Ovary (tissue), 10 donors: ENCODE measurements at places on chromosomes 6 and 20.

GRCh38 chr6:136333824-136334464 lies 44.3 kb upstream of the BCLAF1 start:
- DNase-seq = no peak
- H3K36me3 ChIP-seq = no peaks in the 10 kb centered on the region
- no peaks in the 10 kb centered on the region for H3K27me3 ChIP-seq

GRCh38 chr6:6595952-6596351 lies 7.4 kb downstream of the LY86 start:
- H3K4me1 ChIP-seq = no peaks in the 10 kb centered on the region
- no peak for DNase-seq
- H3K27ac ChIP-seq = no peak overlapping the region
- no peaks in the 10 kb centered on the region for H3K27me3 ChIP-seq
- no peaks in the 10 kb centered on the region for H3K36me3 ChIP-seq

- H3K27ac ChIP-seq = no peak overlapping the region
- H3K27me3 ChIP-seq = no peaks in the 10 kb centered on the region
- H3K4me1 ChIP-seq = peaks cover 8% of the 10 kb centered on the region
- H3K36me3 ChIP-seq = no peaks in the 10 kb centered on the region
- no peak overlapping the region for H3K4me3 ChIP-seq
- DNase-seq = no peak
Measured at GRCh38 chr6:154611241-154611640, 100.8 kb upstream of the CNKSR3 start.

DNA sequence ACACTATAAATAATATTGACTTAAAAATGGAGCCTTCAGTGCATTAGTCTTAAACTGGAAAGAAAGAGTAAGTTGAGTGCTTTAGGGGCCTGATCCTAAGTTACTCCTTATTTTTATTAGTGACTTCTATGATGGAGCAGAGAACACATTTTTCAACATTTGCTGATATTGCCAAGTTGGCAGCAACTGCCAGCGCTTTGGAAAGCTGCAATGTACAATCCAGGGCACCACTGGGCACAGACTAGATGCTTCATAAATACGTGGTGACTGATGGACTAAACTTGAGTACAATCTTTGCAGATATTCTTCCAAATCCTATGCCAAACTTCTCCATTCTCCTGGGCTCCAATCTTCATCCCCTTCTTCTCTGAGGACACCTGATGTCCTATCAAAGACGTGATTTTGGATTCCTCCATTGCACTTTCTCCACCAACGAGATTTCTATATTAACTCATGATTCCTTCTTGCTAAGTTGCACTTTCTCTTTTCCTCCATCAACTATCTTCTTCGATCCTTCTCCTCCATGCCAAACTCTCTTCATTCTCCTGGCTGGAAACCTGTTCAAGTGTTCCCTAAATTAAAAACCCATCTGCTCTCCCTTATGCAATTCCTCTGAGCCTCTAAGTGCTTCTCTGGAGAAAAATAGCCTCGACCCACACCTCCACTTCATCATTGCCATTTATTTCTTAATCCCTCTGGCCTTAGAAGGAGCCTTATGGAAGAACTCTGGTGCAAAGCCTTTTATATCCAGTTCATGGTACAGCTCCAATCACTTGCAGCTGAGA lies 28.5 kb upstream of the PAK5 start:
- H3K4me3 ChIP-seq = no peak overlapping the region
- H3K27ac ChIP-seq = no peak overlapping the region

DNA sequence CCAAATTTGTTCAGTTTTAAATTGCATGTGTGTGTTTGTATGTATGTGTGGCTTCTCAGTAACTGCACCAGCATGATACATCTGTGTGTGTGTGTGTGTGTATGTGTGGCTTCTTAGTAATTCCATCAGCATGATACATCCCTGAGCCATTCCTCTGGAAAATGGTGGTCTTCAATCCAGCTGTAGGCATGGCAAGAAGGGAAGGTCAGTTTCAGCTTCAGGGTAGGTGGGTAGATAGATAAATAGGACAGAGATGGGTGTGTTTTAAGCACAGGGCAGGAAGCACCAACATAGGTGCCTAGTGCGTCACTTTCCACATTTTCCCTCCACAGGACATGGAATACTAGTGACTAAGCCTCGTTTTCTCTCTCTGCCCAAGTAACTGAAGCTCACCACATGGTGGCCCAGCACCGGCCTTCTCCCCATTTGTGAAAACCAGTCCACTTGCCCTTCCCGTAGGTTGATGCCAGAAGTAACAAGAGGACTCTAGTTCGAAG lies 82.9 kb downstream of the RPP40 start:
- DNase-seq = no peak
- H3K27me3 ChIP-seq = no peaks in the 10 kb centered on the region
- no peaks in the 10 kb centered on the region for H3K36me3 ChIP-seq
- no peak overlapping the region for H3K4me3 ChIP-seq
- H3K27ac ChIP-seq = no peak overlapping the region

GRCh38 chr6:107917451-107918375 lies 40.3 kb downstream of the SEC63 start:
- no peak overlapping the region for H3K27ac ChIP-seq
- no peak for DNase-seq
- H3K4me3 ChIP-seq = no peak overlapping the region

GRCh38 chr20:43558412-43559146 lies at the start of gene SGK2:
Gene SGK2, plus strand, starts transcription at chr20:43559027. Its CDS starts 7,469 bp downstream, at chr20:43566496.
- no peaks in the 10 kb centered on the region for H3K4me1 ChIP-seq
- H3K4me3 ChIP-seq = no peak within 1 kb of the TSS
- no peaks in the 10 kb centered on the region for H3K27me3 ChIP-seq
- H3K27ac ChIP-seq = no peak within 1 kb of the TSS

- peaks cover 2% of the 10 kb centered on the region for H3K4me1 ChIP-seq
- H3K27me3 ChIP-seq = no peaks in the 10 kb centered on the region
- H3K36me3 ChIP-seq = no peaks in the 10 kb centered on the region
- H3K4me3 ChIP-seq = no peak overlapping the region
- no peak overlapping the region for H3K27ac ChIP-seq
- DNase-seq = no peak
Measured at GRCh38 chr6:107021446-107022185, 6.4 kb upstream of the MTRES1 start.

DNA sequence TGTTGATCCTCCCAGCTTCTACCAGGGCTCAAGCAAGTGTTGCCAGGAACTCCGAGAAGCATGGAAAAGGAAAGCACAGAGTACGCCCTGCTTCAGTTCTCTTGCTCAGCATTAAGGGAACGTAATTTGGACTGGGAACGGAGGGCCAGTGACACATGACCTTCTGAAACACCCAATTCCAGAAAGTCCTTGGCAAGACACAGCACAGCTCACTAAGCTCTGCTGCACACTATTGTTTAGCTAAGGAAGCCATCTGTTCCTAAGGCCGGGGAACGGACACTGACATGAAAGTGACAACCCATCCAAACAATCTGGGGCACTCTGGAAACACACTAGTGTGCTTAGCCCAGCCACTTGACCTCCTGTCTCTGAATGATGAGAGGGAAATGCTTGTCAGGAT lies 56.9 kb upstream of the NXT1 start:
- H3K27me3 ChIP-seq = no peaks in the 10 kb centered on the region
- no peaks in the 10 kb centered on the region for H3K36me3 ChIP-seq
- H3K4me1 ChIP-seq = no peaks in the 10 kb centered on the region

- H3K4me3 ChIP-seq = no peak overlapping the region
- H3K4me1 ChIP-seq = no peaks in the 10 kb centered on the region
- H3K36me3 ChIP-seq = no peaks in the 10 kb centered on the region
- no peaks in the 10 kb centered on the region for H3K27me3 ChIP-seq
- H3K27ac ChIP-seq = no peak overlapping the region
Measured at GRCh38 chr6:64539917-64540316, 904.3 kb downstream of the PHF3 start.

GRCh38 chr6:135168766-135169165 lies 12.3 kb upstream of the MYB start:
- DNase-seq = no peak
- H3K27me3 ChIP-seq = no peaks in the 10 kb centered on the region
- H3K4me1 ChIP-seq = no peaks in the 10 kb centered on the region

DNA sequence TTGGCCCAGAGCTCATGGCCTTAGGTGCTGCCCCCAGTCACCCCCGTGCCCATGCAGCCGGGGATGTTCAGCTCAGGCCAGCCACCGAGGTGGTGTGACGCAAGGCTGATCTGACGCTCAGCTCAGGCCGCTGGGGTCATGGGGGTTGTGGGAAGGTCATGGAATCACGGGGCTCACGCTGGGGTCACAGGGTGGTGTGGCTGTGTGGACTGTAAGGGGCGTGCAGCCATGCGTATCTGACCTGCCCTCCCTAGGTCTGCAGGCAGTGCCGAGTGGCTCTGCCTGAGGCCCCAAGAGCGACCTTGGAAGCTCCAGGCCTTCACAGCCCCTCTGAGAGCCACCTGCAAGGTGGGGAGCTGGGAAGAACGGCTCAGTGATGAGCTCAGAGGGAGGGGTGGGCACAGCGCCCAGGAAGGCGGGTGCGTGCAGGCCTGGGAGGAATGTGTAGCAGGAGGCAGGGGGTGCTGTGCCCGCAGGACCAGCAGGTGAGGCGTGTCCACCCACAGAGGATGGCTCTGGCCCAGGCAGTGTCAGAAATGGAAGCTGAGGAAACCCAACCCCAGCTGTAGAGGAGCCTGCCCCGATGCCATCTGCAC lies 27.8 kb downstream of the CHRNA4 start:
- H3K4me3 ChIP-seq = no peak overlapping the region
- H3K27ac ChIP-seq = no peak overlapping the region
- no peak for DNase-seq
- H3K36me3 ChIP-seq = no peaks in the 10 kb centered on the region
- no peaks in the 10 kb centered on the region for H3K4me1 ChIP-seq

GRCh38 chr20:60298647-60299046 lies 340.4 kb downstream of the CDH26 start:
- no peaks in the 10 kb centered on the region for H3K36me3 ChIP-seq
- no peaks in the 10 kb centered on the region for H3K4me1 ChIP-seq
- H3K4me3 ChIP-seq = no peak overlapping the region
- H3K27ac ChIP-seq = no peak overlapping the region
- no peaks in the 10 kb centered on the region for H3K27me3 ChIP-seq
- no peak for DNase-seq

- no peaks in the 10 kb centered on the region for H3K36me3 ChIP-seq
- no peak overlapping the region for H3K27ac ChIP-seq
- no peaks in the 10 kb centered on the region for H3K27me3 ChIP-seq
- H3K4me1 ChIP-seq = no peaks in the 10 kb centered on the region
- DNase-seq = no peak
Measured at GRCh38 chr6:170456886-170457698, 96.0 kb downstream of the PSMB1 start.

DNA sequence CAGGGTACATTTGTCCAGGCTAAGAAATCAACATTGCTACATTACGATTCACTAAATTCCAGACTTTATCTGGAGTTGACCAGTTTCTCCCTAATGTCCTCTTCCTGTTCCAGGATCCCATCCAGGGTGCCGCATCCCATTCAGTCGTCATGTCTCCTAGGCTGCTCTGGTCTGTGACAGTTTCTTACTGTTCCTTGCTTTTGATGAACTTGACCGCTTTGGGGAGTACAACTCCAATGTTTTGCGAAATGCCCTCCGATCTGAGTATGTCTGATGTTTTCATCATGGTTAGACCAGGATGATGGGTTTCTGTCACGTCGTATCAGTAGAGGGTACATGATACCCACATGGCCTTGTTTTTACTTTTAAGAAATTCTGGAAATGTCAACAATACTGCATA lies 62.2 kb downstream of the CTCFL start:
- H3K4me3 ChIP-seq = no peak overlapping the region
- H3K27ac ChIP-seq = no peak overlapping the region
- H3K27me3 ChIP-seq = no peaks in the 10 kb centered on the region
- DNase-seq = no peak
- no peaks in the 10 kb centered on the region for H3K36me3 ChIP-seq
